ENCODE measurements at places on chromosomes 1 and 21.
A peak's percentile ranks its signal among the peaks of the same experiment; 100 is the strongest.

GRCh38 chr1:180188091-180188506, 33.4 kb downstream of the QSOX1 start:
- DNase-seq, result no peak

DNA sequence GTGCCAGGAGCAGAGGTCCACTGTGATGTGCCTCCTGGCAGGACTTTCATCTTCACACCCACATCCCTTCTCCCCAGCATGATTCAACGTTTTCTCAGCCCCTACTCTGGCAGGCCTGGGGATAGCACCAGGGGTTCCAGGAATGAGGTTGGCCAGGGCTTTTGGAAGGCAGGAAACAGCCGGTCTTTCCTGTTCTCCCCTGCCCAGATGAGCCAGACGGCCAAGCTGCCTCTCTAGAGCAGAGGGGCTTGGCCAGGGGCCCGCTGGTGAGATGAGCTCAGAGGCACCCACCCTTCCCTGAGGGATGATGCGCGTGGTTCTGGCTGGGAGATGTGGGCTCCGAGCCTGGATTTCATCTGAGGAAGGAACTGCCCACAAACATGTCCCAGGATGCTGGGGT, 4.3 kb upstream of the MFAP2 start:
- peak; percentile 89 for DNase-seq

DNA sequence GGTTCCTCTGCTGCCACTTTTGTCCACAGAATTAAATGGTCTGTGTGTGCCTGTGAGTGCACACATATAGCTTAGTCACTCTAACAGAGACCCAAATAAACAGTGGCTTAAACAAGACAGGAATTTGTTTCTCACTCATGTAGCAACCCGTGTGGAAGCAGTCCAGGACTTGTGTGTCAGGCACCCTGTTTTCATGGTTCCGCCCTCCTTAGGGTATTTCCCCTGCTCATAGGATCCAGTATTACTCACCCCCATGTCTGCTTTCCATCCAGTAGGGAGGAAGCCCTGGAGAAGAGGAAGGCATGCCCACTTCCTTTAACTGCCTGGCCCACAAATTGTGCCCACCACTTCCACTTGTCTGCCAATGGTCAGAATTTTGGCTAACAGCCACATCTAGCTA, 41.3 kb upstream of the TACSTD2 start:
- DNase-seq, result peak; percentile 98

GRCh38 chr1:194795917-194796593, 1609.6 kb upstream of the B3GALT2 start:
- peak; percentile 13 for DNase-seq

- no peak for DNase-seq
Measured at GRCh38 chr1:21325231-21325718, 35.0 kb upstream of the ECE1 start.

- no peak for DNase-seq
Measured at GRCh38 chr21:17264182-17264581, 248.7 kb upstream of the CXADR start.

DNA sequence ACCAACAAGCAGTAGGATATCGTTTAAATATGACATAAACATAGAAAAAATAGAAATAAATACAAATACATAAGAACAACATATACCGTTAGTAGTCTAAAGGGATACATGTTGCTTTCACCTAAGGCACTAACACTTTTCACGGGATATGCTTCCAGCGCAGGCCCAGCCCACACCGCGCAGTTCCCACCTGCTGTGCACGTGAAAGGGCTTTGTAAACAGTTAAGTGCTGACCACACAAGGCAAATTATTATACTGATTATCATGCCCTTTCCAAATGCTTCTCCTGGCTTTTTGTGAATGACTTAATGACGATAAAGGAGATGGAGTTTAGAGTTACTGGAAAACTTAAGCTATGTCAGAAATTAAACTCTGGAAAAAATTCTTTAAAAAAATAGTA, 11.3 kb upstream of the IL22RA1 start:
- no peak for DNase-seq

DNA sequence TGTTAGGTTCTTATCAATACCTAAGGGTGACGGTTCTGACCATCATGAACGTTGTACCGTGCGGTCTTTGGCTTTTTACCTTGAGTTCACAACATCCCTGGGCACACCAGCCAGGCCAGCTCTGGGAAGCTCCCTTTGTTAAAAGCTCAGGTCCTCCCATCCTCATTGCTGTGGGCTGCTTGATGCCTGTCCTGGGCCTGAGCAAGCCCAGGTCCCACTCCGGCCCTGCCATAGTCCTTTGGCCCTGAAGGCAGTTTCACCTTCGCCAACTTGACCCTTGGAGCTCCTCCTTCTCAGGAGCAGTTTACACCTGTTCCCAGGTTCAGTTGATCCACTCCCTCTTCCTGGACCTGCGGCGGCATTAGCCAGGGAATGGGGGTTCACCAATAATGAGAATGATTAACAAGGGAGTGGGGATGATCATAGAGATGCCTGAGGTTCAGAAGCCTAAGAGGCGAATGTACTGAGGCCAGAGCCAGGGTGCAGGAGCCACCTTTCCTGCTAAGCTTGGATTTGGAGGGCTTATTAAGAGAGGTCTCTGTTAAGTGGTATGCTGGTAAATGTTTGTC, 40.2 kb downstream of the DHCR24 start:
- no peak for DNase-seq

- no peak for DNase-seq
Measured at GRCh38 chr1:54436826-54437225, 30.6 kb upstream of the SSBP3 start.

Measured in foreskin keratinocyte (primary cell).